Motor neuron (in vitro differentiated cells): ENCODE measurements at places on chromosomes 2 and 18. TPM values are rescaled to one million over a fixed set of nuclear protein-coding genes. Genes with fewer than 3 reads are reported as not detected.

OTOS gene
- not detected in 2 replicates for total RNA-seq

HRH4 gene
- total RNA-seq, result 0.19 and 0.22 TPM in 2 replicates

IL37 gene
- total RNA-seq, result not detected in 2 replicates

STON1 gene
- total RNA-seq, result 7.5 and 8.6 TPM in 2 replicates

UGT1A10 gene
- 0.21 TPM in 1 of 2 replicates, not detected in the other for total RNA-seq

ANKRD23 gene
- total RNA-seq, result 3.8 and 4.0 TPM in 2 replicates

CPO gene
- total RNA-seq, result not detected in 2 replicates

ALLC gene
- 0.47 and 0.49 TPM in 2 replicates for total RNA-seq

DSC3 gene
- 0.19 TPM in 1 of 2 replicates, not detected in the other for total RNA-seq

PLA2R1 gene
- 0.13 and 0.14 TPM in 2 replicates for total RNA-seq

SMYD1 gene
- total RNA-seq, result 0.22 and 1.9 TPM in 2 replicates

UNC80 gene
- total RNA-seq, result 0.11 and 0.45 TPM in 2 replicates

TCF23 gene
- total RNA-seq, result 0.09 and 0.16 TPM in 2 replicates

GPATCH11 gene
- 11.9 and 12.1 TPM in 2 replicates for total RNA-seq

FRZB gene
- 4.3 and 4.8 TPM in 2 replicates for total RNA-seq

IER3IP1 gene
- total RNA-seq, result 22.7 and 24.1 TPM in 2 replicates

CDH20 gene
- total RNA-seq, result 0.11 TPM in 1 of 2 replicates, not detected in the other

ZFP36L2 gene
- total RNA-seq, result 27.3 and 27.7 TPM in 2 replicates

GRHL1 gene
- total RNA-seq, result 2.4 and 4.0 TPM in 2 replicates

C2orf66 gene
- total RNA-seq, result 5.8 and 7.3 TPM in 2 replicates
